ENCODE measurements at places on chromosomes 5 and 9.

DNA sequence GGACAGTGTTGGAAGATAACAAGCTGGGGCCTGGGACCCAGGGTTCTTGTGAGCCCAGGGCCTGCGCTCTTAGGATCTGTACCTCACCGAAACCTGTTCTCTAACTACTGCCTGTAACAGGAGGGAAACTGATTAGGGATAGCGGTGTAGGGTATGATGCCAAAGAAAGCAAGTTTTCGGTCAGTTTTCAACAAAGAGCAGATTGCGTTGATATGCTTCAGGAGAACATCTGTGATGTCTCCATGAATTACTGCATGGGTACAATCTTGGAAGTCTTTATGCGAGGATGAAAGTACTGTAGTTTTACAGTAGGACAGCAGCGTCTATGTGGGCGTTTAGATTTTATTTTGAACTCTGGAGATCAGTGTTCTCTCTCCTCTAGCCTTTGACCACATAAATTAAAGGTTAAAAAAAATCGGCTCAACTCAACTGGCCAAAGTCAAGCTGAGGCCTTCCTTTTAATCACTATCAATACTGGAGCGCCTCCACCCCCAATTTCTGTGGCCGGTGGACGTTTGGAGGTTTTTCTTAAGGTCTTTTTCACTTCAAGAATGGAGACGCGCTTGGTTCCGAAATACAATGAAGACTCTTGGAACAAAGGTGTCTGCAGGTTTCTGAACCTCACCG lies 3.0 kb downstream of the NFIL3 start:
- no peak for DNase-seq

DNA sequence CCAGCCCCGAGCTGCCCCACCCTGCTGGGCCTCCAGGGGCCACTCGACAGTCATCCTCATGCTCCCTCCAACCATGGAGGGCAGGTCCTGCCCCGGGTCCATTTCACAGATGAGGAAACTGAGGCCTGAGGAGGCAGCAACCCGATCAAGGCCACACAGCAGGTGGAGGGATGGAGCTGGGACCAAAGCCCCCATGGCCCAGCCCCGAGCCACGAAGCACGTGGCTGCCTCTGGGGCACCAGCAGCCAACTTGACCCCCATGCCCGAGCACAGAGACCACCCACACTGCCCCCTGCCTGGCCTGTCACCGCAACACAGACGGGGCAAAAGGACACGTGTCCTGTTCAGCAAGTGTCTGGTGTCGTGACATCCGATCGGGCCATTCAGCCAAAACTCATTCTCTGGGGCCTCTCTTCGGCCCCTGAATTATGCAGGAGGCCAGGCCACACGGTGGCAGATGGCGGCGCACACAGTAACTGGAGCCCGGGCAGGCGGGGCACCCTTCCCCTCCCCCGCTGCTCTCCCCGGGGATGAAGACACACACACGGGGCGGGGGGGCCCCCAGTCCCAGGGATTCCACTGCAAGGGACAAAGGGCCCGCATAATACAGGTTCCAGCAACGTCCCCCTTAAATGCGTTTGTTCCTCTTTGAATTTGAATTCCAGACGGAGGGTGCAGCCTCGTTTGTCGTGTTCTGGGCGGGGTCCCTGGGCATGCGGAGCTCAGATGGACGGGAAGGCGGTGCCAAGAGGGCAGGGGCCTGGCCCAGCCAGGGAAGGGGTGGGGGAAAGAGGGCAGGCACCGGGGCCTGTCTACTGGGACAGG lies 29.4 kb upstream of the TMEM250 start:
- no peak for DNase-seq

- DNase-seq, result no peak
These were observed 33.9 kb downstream of the TAS2R1 start for GRCh38 chr5:9596171-9596780.

DNA sequence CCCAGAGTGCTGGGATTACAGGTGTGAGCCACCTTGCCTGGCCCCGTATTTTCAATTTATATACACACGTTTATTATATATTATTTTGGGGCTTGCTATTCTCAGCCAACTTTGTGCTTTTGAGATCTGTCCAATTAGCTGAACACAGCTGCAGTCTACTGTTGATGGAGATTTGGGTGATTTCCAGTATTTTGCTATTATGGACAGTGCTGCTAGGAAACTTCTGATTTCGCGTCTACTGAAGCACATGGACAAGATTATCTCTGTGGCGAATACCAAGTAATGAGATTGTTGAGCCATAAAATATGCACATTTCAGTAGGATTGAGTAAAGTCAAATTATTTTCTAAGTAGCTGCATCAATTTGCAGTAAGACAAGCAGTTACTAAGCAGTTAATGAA lies 1731.2 kb upstream of the CDH6 start:
- no peak for DNase-seq

DNA sequence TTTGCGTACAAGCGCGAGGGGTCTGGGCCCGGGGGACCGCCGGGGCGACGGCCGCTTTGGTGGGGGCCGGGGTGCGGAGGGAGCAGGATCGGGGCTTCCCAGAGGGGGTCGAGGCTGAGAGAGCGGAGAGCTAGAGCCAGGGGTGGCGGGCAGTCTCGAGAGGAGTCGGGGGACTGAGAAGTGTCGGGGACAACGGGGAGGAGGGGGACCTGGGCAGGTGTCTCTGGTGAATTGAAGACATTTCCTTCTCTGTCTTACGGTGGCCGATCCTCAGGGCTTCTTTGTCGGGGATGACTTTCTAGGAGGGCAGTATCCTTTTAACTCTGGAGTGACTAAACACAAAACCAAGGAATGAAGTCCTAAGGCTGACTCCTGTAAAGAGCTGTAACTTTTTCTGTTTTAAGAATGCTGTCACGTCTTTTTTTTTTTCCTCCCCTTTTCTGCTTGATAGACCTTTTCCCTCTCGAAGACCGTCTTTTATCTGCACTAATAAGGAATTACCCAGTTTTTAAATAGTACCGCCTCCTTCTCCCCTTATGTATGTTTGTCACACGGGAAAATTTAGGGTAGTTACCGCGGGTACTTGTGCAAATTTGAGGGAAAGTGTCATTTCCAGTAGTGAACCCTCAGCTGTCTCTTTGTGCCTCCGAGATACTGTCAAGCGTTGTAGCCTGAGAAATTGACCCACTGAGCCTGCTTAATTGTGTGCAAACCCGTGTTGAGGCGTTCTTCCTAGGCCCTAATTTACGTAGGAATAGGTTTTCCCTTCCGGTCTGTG lies 822 bp downstream of the DENND4C start:
- DNase-seq, result no peak

- DNase-seq, result no peak
These were observed 292.4 kb downstream of the ZNF608 start for GRCh38 chr5:124454081-124454480.

GRCh38 chr5:65986050-65986451 lies 59.7 kb downstream of the ERBIN start:
- DNase-seq, result no peak

DNA sequence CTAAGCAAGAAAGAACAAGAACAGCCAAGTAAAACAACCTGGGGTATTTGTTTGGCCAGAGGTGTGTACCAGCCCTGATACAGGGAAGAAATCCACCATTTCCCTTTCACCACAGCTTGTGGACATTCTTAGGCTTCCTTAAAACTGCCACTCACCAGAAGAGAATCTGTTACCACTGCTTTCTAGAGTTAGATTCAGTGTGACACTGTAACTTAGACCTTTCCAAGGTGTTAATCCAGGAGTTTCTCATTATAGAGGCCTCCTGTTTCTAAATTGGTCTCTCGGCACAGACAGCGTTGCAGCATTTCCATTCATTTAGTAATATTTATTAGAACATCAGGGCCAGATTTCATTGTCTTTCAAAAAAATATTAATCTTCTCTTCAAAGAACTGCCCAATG lies 55.0 kb downstream of the NIPAL4 start:
- DNase-seq, result no peak

GRCh38 chr9:117081641-117082317 lies 333.1 kb downstream of the ASTN2 start:
- no peak for DNase-seq

DNA sequence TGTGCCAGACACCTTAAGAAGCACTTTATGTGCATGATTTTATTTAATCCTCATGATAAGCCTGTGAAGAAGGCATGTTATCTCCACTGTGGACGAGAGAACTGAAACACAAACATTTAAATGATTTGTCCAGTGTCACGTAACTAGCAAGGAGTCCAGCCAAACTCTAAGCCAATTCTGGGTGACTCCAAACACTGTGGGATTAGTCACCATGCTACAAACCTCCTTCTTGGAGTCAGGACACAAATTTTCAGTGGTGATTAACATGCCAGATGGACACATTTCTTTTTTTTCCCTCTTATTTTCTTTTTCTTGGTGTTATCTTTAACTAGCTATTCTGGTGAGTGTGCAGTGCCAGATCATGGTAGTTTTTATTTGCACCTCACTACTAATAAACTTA lies 316.8 kb downstream of the NDUFS4 start:
- no peak for DNase-seq

GRCh38 chr5:19927919-19928318 lies 60.1 kb downstream of the CDH18 start:
- DNase-seq, result no peak

DNA sequence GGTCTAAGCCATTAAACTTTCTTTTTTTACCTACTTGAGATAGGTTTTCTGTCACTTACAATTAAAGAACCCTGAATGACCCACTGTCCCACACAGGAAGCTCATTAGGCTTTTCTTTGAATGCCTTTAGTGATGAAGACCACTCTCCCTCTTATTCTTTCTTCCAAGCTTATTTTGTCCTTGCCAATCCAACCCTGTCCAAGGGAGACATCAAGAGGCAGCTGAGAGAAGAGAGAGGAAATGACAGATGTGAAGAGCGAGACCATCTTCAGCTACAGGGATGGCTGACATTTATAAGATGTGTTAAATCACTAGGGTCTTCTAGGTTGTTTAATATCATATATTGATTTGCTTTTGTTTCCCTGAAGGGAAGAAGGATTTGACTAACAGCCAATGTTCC lies 133.5 kb downstream of the FAM114A2 start:
- DNase-seq, result no peak

GRCh38 chr9:111414406-111414805 lies 69.8 kb downstream of the ECPAS start:
- no peak for DNase-seq

DNA sequence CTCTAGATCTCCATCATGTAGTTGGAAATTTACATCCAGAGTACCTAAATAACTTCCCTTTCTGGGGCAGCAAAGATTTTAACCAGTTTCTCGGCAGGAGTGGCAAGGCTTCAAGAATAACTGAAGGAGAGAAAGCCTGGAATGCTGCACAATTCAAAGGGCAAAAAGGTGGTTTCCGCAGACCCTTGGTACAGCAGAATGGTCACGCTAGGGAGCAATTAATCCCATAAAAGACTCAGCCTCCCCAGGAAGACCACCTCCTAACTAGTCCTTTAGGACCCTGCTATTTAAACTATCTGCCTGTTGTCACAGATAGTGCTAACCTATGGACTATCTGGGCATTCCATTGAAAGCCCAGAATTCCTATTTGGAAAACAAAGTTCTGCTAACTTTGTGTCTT lies 3.6 kb downstream of the HTR1A start:
- DNase-seq, result no peak

DNA sequence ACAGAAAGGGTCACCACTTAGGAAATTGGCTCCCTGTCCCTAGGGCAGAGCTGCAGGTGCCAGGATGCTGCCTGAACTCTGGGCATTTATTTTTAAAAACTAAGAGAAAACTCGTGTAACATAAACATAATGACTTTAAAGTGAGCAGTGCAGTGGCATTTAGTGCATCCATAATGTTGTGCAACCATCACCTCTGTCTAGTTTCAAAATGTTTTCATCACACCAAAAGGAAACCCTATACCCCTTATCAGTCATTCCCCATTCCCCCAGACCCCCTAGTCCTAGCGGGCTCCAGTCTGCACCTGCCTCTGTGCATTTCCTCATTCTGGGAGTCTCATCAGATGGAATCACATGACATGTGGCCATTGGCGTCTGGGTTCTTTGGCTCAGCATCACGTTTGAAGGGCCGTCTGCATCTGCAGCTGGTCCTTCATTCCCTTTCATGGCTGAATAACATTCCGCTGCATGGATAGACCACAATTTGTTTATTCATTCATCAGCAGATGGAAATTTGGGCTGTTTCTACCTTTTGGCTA lies 55.8 kb downstream of the NSG2 start:
- no peak for DNase-seq

GRCh38 chr5:167451076-167451475 lies 840.4 kb upstream of the WWC1 start:
- DNase-seq, result no peak

- no peak for DNase-seq
These were observed 23.3 kb downstream of the SAR1B start for GRCh38 chr5:134609232-134609851.

GRCh38 chr9:135254176-135255032 lies 166.9 kb downstream of the OLFM1 start:
- DNase-seq, result no peak

DNA sequence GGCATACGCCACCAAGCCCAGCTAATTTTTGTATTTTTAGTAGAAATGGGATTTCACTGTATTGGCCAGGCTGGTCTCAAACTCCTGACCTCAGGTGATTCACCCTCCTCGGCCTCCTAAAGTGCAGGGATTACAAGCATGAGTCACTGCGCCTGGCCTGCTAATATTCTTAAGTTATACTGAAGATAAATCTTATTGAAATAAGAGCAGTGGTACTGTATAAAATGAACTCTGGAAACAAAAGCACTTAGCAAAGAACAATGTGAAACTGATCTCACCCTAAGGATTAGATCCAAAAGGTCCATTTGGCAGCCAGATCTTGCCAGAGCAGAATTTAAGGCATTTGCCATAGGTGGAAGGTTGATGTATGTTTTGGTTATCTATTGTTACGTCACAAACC lies 27.1 kb downstream of the CYSTM1 start:
- DNase-seq, result no peak
